Activated CD8-positive, alpha-beta memory T cell treated with anti-CD3 and anti-CD28 coated beads, Interleukin-2, amount 10 ng/mL, durations not matched to agents 7 days and 5 days (primary cell): ENCODE measurements at places on chromosomes 5 and 9. TPM values are rescaled to one million over a fixed set of nuclear protein-coding genes. Genes with fewer than 3 reads are reported as not detected.

GRCh38 chr5:100165309-100165708 is 369.9 kb upstream of the FAM174A start:
- no peak for DNase-seq

DNA sequence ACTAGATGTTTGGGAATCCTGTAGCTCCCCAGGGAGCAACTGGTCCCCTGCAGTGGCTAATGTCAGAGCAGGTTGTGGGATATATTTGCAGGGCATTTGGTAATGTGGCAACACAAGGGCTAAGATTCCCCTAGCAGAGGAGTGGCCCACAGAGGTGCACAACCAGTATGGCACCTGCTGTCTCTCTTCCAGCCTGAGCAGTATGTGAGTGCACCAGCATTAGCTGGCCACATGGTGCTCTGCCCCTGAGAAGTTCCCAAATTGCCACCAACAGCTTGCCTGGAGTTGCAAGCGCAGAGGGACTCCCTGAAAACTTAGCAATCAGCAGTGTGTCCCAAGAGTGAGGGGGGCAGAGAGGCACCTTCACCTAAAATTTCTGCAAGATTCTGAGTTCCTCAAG is 53.2 kb upstream of the SNCAIP start:
- no peak for DNase-seq

The PIP5KL1 gene
- 2.6 TPM for total RNA-seq

GRCh38 chr5:37816331-37816730 is 23.5 kb downstream of the GDNF start:
- no peak for DNase-seq

DNA sequence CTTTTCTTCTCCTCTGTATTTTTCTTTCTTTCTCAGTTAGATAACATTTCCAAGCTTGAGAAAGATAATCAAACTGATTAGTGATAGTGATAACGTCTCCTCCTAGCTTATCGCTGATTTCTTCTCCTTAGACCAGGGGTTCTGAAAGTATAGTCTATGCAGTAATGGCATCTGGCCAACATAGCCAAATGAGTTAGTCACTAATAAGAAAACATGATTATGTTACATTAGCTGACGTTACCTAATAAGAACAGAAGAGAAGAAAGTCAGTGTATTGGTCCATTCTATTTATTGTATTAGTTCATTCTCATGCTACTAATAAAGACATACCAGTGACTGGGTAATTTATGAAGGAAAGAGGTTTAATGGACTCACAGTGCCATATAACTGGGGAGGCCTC is 111.2 kb downstream of the STRBP start:
- no peak for DNase-seq

DNA sequence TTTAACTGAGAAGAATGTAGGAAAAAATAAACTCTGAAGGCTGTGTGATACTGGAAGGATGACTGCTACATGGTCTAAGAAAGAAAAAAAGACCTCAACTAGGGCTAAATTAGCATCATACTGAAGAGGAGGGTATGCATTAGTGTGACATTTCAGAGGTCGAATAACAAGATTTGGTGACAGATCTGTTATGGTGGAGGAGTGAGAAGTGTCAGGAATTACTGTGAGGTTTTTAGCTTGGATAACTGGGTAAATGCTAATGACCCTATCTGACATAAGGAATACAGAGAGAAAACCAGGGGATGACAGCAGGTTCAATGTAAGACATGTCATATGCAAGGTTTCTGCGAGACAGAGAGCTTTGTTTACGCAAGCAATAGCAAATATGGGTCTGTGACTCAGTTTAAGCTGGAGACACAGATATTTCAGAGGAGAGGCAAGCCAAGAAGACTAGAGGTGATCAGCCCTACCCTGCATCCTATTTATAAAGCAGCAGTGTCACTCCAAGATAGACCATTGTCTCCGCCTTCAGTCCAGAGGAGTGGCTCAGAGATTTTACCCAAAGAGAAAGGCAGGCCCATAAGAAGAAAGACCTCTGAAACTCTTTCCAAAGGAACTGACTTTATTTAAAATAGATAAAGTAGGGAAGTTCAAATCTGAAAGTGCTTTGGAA is 44.3 kb downstream of the FBN2 start:
- no peak for DNase-seq
